ENCODE measurements at places on chromosomes 2 and 18.

DNA sequence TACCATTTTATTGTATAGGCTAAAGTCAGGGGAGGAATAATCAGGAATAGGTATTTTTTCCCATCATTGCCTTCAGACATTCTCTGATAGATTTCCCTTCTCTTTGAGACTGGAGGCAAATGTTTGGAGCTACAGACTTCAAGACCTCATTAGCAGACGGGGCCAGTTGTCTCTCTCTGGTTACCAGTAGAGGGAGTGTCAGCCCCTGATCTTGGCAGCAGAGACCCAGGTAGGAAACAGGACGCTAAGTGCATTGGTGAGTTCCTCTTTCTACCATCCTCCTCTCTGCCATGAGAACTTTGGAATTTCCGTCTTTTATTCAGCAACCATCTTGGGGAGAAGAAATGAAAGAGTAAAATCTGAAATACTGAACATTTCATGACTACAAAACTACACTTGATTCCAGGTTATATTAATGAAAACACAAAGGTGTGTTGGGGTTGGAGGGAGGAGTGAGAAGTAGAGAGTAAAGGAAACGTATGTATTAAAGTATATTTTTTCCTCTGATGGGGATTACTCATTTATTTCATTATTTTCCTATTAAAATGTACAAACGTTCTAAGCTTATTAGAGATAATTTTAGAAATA is 186.2 kb upstream of the GCFC2 start:
- no peak for DNase-seq

- DNase-seq = no peak
These were observed 45.8 kb downstream of the ROCK2 start for GRCh38 chr2:11298592-11298991.

- no peak for DNase-seq
These were observed 521.7 kb upstream of the SPHKAP start for GRCh38 chr2:228703152-228703551.

DNA sequence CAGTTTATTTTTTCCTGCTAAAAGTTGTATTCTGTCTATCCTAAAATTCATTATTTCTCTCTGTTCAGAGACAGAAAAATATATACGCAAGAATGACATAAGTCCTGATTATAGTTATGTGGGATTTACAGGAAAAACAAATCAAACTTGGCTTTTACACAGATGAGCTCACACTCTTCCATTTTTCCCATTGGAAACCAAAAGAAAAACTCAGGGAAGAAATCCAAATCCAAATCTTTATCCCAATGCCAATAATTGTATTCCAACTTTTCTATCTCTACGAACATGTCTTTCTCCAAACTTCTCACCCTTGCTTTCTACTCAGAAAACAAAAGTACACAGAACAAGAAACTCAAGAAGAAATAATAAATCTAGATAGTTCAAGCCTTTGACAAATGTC is 249.1 kb upstream of the TMEFF2 start:
- DNase-seq = no peak

DNA sequence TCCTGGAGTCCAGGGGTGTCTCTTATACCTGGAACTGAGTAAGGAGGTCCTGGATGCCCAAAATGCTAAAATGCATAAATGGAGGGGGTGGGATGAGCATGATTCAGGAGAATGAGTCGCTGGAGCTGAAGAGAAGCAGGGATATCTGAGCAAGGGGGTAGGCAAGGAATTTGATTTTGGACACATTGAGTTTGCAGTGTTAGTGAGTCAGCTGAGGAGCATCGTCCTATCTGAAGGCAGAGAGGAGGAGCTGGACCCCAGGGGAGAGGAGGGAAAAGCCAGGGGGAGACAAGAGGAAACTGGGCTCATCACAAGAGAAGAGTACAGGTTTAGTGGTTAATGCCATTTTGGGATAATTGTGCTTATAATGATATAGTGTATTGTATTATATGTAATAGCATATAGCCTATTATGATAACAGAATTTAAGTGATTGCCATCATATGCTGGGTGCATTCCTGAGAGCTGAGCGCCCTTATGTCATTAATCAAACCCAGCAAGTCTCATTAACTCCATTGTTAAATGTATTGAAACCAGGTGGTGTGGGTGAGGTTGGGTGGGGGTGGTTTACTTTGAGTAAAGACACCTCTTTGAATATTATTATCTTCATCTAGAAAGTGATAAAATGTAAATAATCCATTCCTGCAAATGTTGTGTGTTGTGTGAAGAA is 12.4 kb downstream of the EHD3 start:
- no peak for DNase-seq

DNA sequence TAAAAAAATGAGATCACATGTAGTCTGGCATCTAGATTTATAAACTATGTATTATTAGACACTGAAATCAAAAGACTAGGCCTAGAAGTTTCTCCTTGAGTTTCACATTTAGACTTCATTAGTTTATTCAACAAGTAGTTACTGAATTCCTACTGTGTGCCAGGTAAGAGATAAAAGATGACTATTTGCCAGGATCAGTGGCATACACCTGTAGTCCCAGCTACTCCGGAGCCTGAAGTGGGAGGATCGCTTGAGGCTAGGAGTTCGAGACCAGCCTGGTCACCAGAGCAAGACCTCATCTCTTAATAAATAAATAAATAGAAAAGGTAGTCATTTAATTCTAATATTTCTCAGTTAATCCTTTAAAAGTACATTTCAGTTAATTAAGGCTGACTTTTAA is 2.1 kb downstream of the FAM98A start:
- DNase-seq = no peak

- DNase-seq = no peak
These were observed 15.8 kb downstream of the PTPN18 start for GRCh38 chr2:130371723-130372054.

- no peak for DNase-seq
These were observed 221.0 kb downstream of the MTX2 start for GRCh38 chr2:176490061-176490861.

DNA sequence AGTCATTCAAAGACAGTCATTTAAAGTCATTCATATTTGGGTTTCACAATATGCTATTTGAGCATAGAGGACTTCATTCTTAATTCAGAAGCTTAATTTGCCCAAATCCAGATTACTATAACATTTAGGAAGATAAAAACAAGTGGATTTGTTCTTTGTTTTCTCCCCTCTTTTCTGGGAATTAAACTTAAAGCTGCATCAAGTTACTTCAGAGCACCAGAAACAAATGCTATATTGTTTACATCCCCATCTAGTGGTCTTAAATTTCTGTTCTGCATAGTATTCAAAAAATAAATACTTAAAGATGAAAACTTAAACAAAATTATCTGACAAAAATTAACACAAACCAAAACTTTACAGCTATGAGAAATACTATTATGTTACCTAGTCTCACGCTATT is 34.7 kb upstream of the MARCHF7 start:
- no peak for DNase-seq

- DNase-seq = no peak
These were observed 3.9 kb upstream of the ZNF532 start for GRCh38 chr18:58860747-58861231.

DNA sequence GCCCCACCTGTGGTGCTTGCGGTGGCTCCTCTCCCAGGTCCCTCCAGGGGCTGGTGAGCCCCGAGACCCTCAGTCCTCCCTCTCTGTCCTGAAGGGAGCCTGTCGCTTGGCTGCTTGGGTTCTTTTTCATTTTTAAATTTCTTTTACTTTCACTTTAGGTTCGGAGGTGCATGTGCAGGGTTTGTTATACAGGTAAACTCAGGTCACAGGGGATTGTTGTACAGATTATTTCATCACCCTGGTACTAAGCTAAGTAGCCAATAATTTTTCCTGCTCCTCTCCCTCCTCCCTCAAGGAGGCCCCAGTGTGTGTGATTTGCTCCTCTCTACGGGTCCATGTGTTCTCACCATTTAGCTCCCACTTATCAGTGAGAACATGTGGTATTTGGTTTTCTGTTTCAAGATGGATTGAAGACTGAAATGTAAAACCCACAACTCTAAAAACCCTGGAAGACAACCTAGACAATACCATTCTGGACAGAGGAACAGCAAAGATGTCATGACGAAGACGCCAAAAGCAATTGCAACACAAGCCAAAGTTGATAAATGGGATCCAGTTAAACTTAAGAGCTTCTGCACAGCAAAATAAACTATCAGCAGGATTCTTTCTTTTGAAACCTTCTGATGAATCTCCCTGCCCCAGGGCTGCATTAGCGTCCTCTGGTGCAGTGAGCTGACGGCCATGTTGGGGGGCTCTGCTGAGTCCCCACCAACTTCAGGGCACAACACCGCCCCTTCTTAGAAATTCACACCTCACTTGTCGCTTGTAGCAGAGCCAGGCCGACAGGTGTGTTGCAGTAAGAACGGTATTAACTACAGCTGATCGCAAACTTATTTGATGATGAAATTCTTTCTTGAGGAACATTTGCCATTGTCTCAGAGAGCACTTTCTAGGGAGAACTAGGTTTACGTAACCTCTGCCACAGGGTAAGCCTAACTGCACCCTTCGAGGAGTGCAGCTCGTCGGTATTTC is 135.3 kb downstream of the ZNF236 start:
- no peak for DNase-seq

DNA sequence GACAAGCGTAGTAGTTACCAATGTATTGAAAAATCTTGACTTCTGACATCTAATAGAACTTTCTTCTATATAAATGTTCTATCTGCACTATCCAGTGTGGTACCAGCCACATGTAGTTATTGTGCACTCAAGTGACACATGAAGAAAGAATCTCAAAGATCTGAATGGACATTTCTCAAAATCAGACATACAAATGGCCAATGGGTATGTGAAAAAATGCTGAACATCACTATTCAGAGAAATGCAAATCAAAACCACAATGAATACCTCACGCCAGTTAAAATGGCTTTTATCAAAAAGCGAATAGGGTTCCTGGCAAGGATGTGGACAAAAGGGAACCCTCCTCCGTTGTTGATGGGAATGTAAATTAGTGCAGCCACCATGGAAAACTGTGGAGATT is 37.5 kb upstream of the SMCHD1 start:
- no peak for DNase-seq

GRCh38 chr2:196176142-196176738 is 4.9 kb upstream of the STK17B start:
- DNase-seq = peak; percentile 67

- no peak for DNase-seq
These were observed 79.8 kb upstream of the LRPPRC start for GRCh38 chr2:44075541-44075940.
